Activated T-helper 1 cell treated with Interleukin-2 at 50 U/mL for 16 hours (primary cell): ENCODE measurements at places on chromosomes 13 and 19.

GRCh38 chr13:103386341-103386740 lies 320.1 kb upstream of the SLC10A2 start:
- no peak for DNase-seq

DNA sequence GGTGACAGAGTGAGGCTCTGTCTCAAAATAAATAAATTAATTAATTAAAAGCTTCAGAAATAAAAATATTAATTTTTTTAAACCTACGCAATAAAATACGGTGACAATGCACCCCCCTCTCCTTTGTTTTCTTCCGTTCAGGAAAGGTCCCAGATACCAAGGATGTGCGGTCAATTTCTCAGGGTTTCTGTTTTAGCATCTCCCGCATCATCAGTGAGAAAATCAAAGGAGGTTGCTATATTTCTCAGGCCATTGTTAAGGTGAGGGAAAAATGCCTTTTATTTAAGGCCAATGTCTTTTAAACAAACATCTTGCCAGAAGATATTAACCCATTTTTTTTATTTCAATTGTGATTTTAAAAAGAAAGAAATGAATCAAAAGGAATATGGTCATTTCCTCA lies 111.7 kb downstream of the INSR start:
- no peak for DNase-seq

DNA sequence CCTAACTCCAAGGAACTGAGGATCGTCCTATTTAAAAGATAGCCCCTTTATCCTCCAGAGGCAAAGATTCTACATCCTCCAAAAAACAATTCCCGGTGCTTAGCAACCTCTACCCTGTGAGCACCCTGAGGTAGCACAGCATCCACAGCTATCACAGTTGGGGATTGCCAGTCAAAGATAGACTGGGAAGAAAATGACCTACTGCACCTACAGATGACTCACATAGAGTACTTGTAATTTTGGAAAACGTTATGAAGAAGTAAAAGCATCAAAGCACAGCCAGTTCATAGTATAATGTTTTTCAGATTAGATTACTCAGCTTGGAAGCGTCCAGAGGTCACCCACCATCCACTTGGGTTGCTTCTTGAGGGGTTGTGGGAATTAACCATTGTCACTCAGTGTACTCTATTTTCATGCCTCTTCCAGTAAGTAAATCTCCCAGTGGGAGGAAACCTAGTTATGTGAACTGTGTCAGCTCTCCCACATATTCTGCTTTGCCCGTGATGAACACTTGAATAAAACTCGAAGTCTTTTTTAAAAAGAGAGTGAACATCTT lies 8.9 kb upstream of the FAM124A start:
- DNase-seq: no peak

DNA sequence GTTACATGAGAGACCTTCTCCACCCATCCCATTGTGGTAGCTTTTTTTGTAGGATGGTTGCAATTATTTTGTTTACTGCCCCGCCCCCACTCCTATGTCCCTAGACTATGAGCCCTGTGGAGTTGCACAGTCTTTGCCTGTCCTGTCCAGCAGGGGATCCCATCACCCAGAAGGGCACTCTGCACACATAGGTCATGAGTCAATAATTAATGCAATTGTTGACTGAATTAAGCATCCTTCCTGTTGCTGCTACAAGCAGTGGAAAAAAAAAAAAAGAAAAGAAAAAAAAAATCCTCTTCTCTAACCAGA lies 14.2 kb downstream of the C19orf81 start:
- no peak for DNase-seq

GRCh38 chr19:5590151-5590864 lies 22.6 kb upstream of the TINCR start:
- no peak for DNase-seq

GRCh38 chr13:110509971-110510786 lies 51.3 kb downstream of the RAB20 start:
- DNase-seq: no peak

- DNase-seq: no peak
These were observed 157.0 kb downstream of the KLF5 start for GRCh38 chr13:73215823-73216222.

GRCh38 chr13:53537586-53537985 lies 509.0 kb downstream of the OLFM4 start:
- DNase-seq: no peak

DNA sequence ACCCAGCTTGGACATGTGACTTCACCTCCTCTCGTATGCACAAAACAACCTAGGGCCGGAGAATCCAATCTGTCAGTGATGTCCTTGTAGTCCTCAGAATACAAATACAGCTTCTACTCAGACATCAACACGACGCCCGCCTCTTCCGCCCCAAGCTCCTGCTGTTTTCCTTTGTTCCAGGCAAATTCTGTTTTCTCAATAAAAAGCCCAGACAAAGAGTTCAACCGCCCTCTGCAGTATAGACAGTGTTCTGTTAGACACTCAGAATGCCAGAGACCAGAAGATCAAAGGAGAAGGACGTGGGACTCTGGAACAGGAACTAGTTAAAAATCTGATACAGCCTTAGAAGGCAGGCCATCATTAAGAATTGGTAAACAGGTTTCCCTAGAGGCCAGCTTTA lies 42.0 kb upstream of the GGACT start:
- DNase-seq: no peak

DNA sequence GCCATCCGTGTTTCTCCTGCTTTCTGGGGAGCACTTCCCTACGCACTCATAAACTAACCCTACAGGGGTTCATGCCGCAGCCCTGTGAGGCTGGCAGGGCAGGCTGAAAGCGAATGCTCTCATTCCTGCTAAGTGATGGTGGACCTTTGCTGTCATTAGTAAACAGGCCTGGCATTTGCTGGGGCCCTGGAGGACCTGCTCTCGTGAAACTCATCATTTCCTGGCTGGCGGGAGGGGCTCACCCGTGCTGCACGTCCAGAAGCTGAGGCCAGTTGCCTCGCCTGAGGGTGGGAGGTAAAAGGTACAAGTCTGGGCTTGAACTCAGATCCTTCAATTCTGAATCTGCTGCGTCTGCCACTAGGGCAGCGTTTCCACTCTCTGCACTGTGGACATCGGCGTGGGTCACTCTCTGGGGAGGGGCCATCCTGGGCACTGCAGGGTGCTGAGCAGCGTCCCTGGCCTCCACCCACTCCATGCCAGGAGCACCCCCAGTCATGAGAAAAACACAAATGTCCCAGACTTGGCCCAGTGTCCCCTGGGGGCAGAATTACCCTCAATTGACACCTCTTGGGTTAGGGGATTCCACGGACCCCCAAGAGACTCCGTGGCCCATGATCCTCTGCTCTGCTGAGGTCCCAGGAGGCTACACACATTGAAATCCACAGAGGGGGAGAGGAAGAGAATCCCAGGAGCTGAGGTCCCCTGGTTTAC lies 7.0 kb downstream of the MOB3A start:
- DNase-seq: no peak

DNA sequence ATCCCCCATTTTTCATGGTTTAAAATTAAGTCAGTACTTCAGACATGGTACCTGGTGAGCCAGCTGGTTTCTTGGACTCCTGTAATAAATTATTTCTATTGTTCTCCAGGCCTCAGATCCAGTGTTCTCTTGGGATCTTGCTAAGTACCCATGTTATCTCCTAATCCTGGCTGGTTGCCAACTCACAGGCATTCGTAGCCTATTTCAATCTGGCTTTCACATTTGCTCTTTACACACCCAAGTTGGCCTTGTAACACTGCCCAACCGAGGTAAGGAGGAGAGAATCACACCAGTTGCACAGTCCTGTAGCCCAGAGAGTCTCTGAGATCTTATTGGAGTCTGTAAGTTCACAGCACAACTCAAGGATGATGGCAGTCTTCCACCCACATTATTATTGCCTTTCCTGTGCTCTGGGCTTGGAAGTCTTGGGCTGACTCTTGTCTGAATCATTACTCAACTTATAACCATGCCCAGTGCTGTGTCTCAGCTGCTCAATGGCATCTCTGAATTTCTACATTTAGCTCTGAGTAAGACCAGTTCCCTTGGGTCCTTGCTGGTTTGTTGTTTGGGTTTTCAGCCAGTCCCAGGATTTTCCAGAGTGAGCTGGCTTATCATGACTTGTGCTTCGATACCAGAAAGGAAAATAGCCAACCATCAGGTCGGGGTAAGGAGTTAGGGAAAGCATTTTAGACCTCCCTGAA lies 76.6 kb upstream of the KLF12 start:
- no peak for DNase-seq

- no peak for DNase-seq
These were observed 31.9 kb upstream of the CCNE1 start for GRCh38 chr19:29779921-29780320.

DNA sequence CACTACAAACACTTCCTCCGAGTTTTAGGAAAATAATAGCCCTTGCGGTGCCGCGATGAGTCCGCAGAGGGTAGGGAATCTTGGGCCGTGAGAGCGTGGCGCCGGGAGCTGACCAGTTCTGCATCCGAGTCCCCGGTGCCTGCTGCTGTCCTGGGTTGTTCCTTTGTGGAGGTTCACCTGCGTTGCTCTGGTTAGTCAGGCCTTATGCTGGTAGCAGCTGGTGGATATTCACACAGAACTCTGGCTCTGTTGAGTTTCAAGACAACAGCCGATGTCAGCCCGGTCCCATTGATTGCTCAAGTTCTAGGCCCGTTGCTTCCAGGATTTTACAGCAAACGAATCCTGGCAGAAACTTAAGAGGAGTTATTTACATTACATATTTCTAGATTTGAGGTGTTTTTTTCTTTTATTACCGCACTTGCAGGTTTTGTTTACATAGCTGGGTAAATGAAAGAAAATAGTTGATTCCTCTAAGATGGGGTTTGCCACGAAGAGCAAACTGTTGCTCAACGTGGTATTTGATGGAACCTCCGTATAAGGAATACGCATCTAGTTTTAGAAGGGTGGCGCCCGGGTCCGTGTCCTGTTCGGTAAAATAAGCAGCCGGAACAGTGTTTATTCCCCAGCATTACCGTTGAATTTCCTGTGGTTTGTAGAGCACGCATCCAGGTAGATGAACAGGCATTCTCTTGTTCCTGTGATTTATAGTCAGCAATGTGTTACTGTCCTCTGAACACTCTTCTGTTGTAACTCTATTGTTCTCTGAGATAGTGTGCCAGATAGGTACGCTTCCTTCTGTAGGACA lies 1.3 kb downstream of the CLDN10 start:
- no peak for DNase-seq

GRCh38 chr19:46392252-46392801 lies 21.0 kb downstream of the CCDC8 start:
- DNase-seq: no peak

DNA sequence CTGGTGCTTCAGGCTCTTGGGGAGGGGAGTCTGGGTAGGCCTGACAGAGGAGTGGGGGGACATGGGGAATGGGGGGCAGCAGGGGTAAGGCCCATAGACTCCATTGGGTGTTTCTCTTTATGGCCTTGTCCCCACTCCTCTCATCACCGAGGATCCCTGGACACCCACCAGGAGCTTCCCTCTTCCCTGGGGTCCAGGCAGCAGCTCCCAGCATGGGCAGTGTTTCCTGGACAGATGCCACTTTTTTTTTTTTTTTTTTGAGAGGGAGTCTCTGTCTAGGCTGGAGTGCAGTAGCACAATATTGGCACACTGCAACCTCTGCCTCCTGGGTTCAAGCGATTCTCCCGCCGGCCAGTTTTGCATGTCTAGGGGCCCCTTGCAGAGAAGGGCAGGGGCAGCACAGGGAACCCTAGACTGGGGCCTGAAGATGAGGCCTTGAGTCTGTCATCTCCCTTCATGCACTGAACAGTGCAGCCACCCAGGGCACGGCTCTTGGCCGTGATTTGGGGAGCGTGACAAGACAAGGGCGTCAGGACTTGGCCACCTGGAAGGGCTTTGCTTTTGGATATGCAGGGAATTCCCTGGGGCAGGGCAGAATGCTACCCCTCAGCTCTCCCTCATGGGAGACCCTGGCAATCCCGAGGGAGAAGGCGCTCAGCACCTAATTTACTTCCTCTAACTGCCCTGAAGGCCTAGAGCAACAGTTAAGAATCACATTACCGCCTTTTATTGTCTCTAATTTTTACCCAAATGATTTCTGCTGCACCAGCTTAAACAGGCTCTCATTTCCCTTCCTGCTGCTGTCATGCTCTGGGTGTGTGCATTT lies 213.9 kb upstream of the ZNF536 start:
- DNase-seq: no peak

DNA sequence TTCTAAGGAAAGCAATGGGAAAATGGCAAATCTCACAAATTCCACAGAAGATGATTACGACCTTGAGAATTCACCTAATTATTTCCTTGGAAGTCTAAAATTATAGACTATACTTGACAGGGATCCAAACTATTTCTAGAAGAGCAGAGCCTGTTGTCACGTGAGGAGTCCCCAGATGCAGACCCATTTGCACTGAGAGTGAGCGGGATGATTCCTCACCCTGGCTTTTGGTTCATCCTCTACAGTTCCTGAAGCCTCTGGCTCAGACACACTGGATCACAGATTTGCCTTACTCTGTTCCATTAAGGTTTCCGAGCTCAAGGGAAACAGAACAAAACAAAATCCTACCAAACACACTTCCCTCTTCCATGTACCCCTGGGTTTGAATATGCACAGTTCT lies 23.0 kb upstream of the CYSLTR2 start:
- DNase-seq: no peak

- DNase-seq: no peak
These were observed 191.3 kb downstream of the KLF5 start for GRCh38 chr13:73250061-73250460.

DNA sequence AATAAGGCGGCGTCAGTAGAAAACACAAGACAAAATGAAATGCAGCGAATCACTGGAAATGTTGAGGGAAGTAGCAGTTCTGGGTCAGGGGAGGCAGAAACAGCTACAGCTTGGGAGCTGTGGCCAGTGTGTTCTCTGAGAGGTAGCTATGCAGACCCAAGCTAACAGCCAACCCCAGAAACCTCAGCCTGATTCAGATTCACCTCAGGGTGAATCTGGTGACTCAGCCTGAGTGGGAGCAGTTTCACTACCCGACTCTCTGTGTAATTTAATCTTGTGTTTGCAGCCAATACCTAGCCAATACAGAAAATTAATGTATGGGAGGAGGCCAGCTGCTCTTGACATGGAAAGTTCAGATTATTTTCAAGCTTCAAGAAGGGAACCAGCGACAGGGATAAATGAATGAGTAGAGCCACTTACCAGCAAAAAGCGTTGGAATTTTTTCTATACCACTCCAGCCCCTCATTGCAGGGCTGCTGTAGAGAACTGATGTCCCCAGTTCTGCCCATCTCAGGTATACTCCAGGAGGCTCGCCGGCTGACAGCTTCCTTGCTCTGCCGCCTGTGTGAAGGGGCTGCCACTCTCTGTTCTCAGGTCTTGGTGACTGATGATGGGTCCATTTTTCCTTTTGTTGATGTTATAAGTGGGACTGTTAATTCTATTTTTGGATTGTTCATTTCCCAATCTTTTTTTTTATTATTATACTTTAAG lies 8.9 kb downstream of the IGFL3 start:
- DNase-seq: no peak

DNA sequence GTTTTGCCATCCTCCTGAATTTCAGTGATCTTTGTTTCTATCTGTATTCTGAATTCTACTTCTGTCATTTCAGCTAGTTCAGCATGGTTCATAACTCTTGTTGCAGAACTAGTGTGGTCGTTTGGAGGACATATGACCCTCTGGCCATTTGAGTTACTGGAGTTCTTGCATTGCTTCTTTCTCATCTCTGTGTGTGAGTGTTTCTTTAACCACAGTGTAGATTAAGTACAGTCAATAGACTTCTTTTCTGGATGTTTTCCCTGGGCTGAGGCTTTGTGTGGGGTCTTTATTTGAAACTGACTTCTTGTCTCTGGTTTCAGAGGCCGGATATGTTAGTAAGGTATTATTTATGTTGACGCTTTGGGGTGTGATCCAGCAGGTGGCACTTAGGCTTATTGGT lies 14.7 kb downstream of the IGFL2 start:
- DNase-seq: no peak
